ENCODE measurements at places on chromosomes 12 and 14.

DNA sequence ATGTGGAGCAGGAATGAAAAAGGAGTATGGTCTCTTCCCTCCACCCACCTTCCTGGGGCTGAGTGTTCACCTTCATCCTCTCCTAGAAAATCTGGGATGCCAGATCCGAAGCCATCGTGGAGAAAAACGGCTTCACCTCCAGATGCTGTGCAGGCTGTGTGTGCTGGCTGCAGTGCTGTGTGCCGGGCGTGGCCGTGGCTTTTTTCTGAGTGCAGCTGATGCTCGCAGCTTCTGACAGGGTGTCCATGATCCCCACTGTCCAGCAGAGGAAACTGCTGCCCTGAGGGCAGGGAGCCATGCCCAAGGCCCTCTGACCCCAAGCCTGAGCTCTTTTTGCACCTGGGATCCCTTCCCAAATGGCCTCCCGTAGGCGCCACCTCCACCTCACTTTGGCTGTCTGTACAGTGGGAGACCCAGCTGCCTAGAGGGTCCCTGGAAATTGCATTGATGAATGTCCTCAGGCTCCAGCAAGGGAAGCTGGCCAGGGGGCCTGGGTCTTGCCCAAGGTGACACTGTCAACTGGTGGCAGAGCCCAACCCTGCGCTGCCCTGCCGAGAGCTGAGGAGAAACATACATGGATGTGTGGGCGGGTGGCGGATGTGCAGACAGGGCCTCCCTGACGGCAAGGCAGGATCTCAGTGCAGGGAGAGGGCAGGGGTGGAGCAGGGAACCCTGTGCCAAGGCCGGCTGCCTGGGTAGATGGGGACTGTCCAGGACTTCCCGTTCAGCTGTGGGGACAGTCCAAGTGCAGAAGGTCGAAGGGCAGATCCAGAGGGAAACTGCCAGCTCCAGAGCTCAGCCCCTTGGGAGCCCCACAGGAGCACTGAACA is 53.3 kb downstream of the BEGAIN start:
- DNase-seq: no peak

DNA sequence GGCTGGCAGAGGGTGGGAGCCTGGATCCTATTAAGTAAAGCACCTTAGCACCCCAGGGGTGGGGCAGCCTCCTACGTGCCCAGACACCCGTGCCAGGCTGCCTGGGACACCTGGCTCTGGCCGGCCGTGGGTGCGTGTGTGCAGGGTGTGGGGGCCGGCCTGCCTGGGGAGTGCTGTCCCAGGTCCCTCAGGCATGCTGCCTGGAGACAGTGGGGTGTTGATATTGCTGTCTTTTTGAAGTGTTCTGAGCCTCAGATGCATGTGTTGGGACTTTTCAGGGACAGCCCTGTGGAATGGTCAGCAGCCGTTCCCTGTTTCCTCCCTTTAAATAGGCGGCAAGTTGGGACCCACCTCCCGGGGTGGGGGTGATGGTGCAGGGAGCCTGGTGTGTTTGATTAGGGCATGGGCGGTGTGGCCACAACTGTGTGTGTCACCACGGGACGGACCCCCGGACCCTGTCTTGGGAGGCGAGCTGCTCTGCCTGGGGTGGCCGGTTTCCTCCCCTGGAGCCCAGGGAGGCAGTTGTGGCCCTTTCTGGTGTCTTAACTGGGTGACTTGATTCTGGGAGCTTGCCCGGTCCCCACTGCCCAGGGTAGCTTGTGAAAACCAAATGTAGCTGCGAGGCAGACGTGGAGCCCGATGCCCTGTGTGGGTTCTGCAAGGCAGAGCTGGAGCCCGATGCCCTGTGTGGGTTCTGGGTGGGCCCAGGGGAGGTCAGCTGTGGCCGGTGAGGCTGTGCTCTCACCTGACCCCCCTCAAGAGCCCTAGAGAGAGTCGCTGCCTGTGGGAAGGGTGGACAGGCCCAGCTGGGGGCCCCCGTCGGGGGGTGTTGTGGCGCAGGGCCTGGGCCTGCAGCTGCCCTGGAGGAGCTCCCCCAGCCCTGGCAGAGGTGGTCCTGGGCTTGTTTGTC is 8.2 kb downstream of the ULK1 start:
- no peak for DNase-seq

- no peak for DNase-seq
These were observed 11.9 kb upstream of the CSAD start for GRCh38 chr12:53192531-53193021.

- no peak for DNase-seq
These were observed 86.8 kb downstream of the FGD4 start for GRCh38 chr12:32486158-32486557.

GRCh38 chr14:93331002-93331727 is 1.7 kb downstream of the BTBD7 start:
- no peak for DNase-seq

GRCh38 chr12:112091563-112091962 is 17.0 kb downstream of the NAA25 start:
- DNase-seq: no peak

DNA sequence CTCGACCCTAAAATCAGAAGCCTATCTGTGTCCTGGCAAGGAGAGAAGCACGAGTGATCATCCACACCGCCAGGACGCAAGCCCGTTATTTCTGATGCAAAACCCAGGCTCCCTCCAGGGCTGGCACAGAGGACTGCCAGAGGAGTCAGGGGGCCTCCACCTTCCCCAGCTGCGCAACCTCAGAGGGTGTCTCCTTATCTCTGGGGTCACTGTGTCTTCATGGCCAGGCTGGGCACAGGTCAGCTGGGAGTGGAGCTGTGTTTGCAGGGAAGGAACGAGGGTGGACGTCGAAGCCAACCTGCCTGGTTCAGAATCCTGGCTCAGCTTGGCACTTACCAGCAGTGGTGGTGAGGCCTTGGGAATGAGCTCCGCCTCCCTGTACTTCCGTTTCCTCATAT is 12.0 kb upstream of the SERPINA3 start:
- DNase-seq: no peak

- no peak for DNase-seq
These were observed 866 bp downstream of the KRT79 start for GRCh38 chr12:52832985-52833905.

DNA sequence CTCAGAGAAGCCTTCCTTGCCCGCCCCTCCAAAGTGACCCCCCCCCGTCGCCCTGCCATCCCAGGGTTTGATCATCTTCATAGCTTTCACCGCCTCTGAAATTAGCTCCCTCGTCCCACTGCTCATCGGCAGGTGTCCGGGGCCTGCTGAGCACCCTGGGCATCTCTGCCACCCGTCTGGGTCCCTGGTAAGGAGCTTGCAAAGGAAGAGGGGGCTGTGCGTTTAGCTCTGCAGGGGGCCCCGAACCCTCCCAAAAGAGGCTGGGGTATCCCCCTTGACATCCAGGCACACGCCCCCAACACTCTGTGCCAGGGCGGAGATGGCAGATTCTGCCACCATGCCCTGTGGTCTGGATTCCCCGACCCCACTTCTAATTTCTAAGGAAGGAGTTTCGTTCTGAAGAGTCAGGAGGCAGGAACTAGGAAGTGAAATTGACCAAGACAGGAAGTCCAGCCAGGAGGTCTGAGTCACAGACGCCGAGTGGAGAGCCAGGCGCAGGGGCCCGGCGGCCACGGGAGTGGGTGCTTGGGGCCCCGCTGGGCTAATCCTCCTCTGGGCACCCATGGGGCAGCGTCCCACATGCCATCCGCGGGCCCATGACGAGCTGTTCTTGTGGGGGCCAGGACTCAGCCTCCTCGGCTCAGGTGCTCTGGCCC is 95.7 kb downstream of the RFLNA start:
- DNase-seq: no peak

All from stimulated activated CD4-positive, alpha-beta T cell treated with anti-CD3 and anti-CD28 coated beads, Interleukin-12 subunit alpha, Interleukin-12 subunit beta, amount 100 ng/mL, for 48 hours (primary cell).